Nucleus accumbens (tissue), 56 donors: ENCODE measurements at places on chromosomes 13 and 19.

- no peak for DNase-seq
These were observed 213.5 kb downstream of the DLEU7 start for GRCh38 chr13:50629966-50630365.

DNA sequence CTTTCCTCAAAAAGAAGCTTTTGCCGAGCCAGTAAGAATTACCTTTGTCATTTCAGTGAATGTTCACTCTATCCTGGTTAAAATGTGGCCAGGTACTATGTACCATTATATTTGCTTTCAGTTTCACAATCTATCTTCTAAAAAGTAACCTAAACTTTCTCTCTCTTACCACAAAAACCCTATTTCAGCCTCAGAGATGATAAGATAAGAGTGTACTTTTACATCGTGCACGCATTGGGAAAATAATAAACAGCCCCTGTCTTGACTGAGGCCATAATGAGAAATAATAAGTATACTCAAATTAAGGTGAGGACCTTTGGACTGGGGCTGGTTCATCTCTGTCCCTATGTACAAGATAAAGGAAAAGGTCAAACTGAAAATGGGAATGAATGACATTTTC is 77.7 kb downstream of the ZNF726 start:
- DNase-seq: no peak

DNA sequence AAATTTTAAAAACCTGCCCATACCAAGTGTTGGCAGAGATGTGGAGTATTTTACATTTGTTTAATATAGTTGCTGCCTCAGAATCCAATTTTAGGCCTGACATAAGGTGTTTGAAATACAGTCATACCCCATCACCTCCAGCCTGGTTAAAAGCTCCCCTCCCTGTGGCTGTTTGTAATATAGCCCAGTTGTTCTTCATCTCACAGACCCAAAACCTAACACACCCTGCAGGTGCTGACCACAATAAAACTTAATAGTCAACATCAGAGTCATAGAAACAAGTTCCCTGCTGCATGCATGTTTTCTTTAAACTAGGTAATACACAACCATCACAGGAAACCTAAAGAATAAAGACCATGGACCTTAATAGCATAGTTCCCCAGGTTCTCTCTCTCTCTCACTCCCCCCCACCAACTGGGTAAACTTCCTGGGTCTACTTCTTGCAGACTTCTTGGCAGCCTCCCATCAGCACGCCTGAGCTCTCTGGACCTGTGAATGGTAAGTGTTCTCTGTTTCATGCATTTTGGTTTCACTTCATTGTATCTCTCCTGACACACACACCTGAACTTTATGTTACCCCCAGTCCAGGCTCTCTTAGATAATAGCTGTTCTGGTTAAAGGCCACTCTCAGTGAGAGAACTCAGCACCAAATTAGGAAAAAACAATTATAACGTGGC is 1369.9 kb downstream of the EFNB2 start:
- no peak for DNase-seq

- DNase-seq: no peak
These were observed 42.4 kb downstream of the UQCRFS1 start for GRCh38 chr19:29170554-29170953.

DNA sequence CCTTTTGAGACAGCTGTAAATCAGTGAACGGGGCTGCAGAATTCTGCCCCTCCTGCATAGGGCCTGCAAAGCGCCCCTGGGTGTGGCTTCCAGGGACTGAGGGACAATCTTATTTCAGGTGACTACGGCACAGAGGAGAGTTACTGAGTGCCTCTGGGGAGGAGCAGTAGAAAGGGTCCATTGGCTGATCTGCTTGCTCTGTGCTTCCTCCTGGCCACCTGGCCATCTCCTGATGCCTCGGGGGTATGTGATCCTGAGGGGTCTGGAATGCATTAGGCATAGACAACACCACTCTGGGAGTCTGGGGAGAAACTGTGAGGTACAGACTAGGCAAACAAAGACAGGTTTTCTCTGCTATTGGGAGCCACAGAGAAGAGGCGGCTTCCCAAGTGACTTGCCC is 2.8 kb downstream of the KCTD15 start:
- DNase-seq: no peak

GRCh38 chr13:20411638-20412342 is 113.9 kb downstream of the CRYL1 start:
- no peak for DNase-seq

DNA sequence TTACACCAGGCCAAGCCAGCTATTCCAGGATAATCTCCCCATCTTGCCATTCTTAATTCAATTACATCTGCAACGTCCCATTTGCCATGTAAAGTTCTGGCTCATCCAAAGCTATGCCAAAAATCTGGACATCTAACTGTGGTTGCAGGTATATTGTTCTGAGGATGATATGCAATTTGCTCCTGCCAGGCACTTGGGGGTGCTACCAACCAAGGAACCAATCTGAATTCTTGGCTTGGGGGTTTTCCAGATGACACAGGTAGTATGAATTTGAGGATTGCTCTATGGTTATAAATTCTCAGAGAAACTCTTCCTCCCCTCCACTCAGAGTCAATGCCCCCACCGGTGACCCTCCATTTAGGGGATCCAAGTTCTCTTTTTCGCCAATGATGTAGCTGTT is 33.0 kb downstream of the CRYL1 start:
- DNase-seq: no peak

DNA sequence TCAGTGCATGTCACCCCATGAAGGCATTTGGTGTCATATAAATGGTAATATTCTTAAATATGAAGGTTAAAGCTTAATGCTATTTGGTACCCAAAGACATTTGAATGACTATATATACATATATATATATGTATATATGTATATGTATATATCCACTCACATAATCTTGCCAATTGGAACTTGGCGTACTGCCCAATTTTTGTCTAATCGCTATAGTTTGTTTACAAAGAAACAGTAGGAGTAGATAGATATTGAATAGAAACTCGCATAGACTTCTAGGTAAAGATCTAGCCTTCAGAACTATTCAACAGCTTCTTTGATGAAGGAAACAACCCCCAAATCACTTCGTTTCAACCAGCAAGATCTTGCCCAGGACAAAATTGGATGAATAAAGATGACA is 24.1 kb downstream of the KLF5 start:
- DNase-seq: no peak
